ENCODE measurements at places on chromosomes 2 and 18.

DNA sequence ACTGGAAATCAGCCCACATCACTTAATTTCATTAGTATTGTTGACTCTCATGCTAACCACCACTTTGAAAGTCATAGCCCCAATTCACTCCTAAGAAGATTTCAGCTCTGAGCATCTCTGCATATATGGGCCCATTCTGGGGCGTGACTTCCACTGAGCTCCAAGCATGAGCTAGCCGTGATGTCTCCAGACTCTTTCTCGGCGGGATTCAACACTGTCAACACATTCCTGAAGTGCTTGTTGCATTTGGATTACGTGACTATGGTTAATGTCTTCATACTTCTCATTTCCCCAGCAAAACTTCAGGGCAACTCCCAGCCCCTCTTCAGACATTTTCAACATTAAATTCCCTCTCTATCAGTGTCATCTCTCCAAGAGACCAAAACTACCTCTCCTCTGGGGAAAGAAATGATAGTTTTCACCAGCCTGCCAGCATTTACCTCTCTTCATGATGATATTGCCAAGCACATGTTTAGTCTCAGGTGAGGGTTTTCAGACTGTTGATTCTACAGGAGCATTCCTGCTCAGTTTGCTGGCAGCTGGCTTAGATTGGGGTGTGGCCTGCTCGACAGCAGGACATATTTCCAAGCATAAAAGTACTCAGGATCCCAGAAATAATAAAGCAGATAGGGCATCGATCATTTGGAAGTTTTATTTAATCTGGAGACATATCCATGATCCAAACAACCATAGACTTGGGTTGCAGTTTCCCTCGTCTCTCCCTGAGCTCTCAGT is 81.7 kb downstream of the FEZ2 start:
- no peak for DNase-seq

- no peak for DNase-seq
Measured at GRCh38 chr2:51994123-51994763, 962.3 kb upstream of the NRXN1 start.

GRCh38 chr18:79963658-79964329 is 649 bp upstream of the HSBP1L1 start:
- no peak for DNase-seq

DNA sequence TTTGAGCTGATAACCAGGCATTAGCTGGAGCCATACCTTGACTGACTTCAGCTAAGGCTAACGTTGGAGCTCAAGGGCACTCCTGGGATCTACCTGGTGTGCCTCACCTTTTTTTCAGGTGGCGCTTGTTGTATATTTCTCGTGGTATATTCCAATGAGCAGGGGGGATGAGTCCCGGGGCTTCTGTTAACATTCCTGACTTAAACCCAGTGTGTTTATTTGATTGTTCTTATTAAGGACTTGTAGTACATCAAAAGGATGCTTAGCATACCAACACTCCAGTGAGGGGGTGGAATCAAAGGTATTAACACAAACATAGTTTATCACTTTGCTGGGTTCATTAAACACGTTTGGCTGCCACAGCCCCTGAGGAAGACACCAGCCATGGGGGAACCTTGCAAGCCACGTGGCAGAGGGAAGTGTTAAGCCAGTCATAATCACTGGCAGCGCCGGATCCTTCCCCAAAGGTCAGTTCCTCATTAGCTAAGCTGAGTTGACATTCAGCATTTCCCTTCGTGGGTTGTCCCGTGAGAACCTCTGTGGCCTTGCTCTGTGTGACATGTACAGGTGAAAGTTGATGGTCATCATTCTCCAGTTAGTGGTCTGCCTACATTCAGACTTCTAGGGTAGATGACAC is 119.5 kb upstream of the MCFD2 start:
- DNase-seq, result peak; percentile 52

DNA sequence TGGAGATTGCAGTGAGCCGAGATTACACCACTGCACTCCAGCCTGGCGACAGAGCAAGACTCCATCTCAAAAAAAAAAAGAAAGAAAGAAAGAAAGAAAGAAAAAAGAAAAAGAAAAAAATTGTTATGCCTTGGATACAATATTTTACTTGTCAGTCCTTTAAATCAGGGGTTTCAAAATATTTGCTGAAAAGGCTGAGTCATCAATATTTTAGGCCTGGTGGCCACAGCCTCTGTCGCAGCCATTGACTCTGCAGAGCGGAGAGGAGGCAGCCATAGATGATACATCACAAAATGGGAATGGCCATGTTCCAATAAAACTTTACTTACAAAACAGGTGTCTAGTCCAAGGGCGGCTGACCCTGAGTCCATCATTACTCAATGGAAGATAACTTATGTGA is 314.8 kb upstream of the SALL3 start:
- DNase-seq, result no peak

GRCh38 chr2:234974501-234975385 is 22.9 kb downstream of the SH3BP4 start:
- no peak for DNase-seq

GRCh38 chr2:174121612-174122011 is 126.7 kb downstream of the OLA1 start:
- DNase-seq, result no peak

- no peak for DNase-seq
Measured at GRCh38 chr2:165953306-165953654, 296 bp downstream of the TTC21B start.

DNA sequence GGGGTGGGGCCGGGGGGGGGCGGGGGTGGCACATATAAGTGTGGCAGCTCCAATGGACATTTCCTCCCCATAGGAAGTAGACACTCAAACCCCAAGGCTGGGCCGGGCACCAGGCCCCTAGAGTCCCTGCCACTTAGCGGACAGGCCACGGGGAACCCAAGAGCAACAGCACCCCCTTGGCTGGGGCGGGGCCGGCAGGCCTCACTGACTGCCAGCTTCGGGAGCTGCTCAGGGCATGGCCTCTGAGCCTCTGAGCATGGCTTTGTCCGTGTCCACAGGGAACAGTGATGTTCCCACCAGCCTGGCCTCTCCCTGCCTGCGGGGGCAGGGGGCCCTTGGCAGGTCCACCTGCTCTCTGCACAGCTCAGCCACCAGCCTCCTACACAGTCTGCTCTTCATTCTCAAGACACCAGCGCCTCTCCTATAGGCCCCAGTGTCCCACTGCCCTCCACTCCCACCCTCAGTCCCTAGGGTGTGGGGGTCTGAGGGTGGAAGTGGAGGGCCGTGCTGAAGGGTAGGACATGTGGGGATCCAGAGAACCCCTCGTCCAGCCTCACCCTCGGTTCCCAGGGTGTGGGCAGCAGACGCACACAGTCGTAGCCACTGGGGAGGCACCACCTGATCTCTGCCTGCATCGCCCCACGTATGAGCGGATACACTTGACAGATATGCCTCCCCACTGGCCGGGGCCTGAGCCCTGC is 106.7 kb downstream of the FAM210A start:
- no peak for DNase-seq

DNA sequence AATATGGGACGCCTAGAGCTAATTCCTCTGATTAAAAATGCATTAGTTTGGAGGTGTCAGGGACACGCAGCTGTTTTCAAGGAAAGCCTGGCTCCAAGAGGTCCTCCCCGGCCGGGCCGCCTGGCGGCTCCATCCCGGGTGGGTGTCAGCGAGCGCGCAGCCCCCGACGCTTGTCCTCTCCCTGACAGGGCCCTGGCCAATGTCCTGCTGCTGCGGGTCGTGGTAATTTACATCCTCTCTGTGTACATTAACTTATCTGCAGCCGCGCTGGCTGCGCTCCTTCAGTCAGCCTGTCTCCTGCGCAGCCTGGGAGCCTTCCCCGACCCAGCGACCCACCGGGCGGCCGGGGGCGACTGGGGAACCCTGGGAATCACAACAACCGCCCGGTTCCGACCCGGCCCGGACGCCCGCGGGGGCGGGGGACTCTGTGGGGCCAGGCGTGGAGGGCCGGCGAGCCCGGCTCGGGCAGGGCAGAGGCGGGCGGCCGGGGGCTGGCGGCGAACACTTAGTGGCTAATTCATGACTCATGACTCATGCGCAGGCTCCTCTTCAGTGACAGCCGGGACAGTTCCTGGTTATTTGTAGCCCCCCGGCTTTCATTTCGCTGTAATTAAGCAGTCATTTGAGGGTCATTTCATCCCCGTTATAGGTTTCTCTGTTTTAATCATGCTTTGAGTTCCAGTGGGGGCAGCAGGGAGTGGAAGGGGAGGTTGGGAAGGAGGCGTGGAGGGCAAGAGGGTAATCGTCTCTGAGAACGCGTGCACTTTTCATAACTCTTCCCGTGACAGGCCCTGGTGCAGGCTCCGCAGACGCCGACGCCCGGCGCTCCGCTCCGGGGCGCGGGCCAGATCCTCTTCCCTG is 141.9 kb upstream of the CTAGE1 start:
- peak; percentile 47 for DNase-seq

GRCh38 chr2:47402805-47403608 is at the start of gene MSH2:
Gene MSH2, plus strand, starts transcription at chr2:47403156. Its CDS starts 36 bp downstream, at chr2:47403192.
- peak; percentile 99 for DNase-seq

DNA sequence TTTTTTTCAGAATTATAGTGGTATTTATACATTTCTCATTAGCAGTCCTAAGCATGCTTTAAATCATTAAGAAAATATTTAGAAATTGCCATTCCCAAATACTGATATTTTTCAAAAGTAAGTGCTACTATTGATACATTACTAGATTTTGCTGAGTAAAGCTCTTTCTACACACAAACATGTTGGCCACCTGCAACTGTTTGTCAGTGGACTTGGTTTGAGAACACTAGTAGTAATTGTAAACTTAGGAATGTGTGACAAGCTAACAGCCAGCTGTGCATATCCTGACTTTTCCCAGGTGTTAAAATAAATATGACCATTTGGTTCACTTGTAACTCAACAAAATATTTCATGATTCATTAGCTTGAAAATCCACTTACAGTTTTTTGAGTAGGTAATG is 103.1 kb downstream of the MSTN start:
- DNase-seq, result no peak

DNA sequence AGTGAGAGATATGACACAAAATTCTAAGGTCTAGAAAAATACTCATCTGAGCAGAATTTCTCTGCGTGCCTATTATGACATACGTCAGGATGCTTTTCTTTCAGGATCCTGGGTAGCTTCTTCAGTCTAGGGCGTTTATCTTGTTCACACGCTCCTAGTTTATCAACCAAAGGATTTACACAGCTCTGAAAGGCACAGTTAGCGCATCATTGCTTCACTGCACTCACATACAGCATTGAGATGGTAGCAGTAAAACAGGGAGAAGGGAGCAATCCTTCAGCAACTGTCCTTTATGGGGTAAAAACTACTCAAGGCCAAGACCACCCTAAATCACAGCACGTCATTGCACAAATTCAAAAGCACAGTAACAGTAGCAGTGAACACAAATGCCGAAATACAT is 222.8 kb downstream of the SUCLG1 start:
- no peak for DNase-seq

DNA sequence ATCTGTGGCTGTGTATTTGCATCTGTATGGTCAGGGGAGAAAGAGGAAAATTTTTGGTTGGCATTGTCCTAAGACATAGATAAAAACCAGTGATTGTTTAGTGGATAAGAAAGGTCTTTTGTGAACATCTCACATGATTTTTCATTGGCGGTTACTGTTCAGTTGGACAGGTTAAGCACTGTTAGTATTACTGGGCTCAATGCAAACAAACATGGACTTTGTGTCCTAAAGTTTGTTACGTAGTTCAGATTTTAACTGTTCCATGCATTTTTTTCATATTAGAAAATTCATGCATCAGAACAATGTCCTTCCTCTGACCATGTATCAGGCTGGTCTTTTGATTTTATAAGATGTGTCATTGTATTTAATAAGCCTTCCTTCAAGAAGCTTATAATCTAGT is 368.0 kb downstream of the MEIS1 start:
- DNase-seq, result no peak

DNA sequence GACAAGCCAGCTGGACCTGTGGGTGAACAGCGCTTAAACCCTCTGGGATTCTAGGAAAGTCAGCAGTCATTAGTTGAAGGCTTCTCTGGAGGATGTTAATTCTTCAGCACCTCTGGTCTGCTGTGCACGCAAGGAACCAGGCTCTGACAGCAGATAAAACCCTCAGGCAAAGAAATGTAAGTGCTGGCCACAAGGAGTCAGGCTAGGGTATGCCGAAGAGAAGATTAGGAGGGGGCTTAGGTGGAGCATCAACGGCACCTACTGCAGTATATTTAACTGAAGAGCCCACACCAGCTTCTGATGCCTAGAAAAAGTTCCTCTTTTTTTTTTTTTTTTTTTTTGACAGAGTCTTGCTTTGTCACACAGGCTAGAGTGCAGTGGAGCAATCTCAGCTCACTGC is 304.2 kb upstream of the MC4R start:
- DNase-seq, result no peak

DNA sequence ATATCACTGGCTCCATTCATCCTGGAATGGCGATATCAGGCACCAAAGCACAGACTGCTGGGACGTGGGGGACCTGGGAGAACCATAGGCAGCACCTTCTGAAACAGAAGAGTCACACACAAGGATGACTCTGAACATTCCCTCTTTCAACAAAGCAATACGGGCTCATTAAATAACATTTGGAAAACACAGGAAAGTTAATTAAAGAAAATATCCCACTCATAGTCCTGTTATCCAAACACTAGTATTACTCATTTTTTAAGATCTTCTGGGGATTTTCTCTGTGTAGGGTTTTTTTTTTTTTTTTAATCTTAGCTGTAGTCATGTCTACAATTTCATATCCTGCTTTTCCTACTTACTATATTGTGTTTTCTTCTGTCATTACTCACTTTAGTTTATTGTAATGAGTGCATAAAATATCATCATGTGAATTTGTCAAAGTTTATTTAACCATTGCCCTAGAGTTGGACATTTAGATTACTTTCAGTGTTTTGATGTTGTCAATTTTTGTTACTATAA is 70.0 kb upstream of the SP3 start:
- DNase-seq, result no peak

GRCh38 chr2:113157897-113158753 is 15.6 kb upstream of the PSD4 start:
- DNase-seq, result no peak

- no peak for DNase-seq
Measured at GRCh38 chr2:61229936-61230335, 67.9 kb downstream of the C2orf74 start.

- DNase-seq, result no peak
Measured at GRCh38 chr2:5697562-5697961, 5.4 kb downstream of the SOX11 start.

- peak; percentile 59 for DNase-seq
Measured at GRCh38 chr2:108629417-108629816, 89.9 kb upstream of the RANBP2 start.

GRCh38 chr2:238863749-238864206 is 15.9 kb downstream of the TWIST2 start:
- no peak for DNase-seq

GRCh38 chr2:7852546-7852945 is 829.3 kb upstream of the ID2 start:
- no peak for DNase-seq

GRCh38 chr2:188607501-188607900 is 315.8 kb downstream of the GULP1 start:
- no peak for DNase-seq

Data from GM13976 (cell line).